Germinal center (tissue), 1 donor: ENCODE measurements at places on chromosomes 13 and 19.

GRCh38 chr19:13864046-13864666, 12.8 kb upstream of the NANOS3 start:
- no peak for DNase-seq

DNA sequence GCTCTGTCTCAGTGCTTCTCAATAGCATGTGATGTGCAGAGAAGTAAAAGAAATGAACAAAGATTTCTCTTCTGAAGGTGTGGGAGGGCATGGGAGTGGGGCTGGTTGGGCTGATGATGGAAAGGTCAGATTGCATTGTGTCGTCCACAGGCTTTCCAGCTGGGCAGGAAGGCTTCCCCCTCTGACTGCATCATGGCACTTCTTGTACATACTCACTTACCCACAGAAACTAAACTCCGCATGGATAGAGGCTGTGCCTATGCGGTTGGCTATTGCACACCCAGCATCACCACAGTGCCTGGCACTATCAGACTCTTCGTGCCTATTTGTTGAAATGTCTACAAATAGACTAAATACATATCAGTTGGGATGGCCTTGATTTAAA, 24.4 kb upstream of the TNFSF11 start:
- no peak for DNase-seq

- DNase-seq = no peak
These were observed 18.7 kb downstream of the CD70 start for GRCh38 chr19:6572217-6572616.

DNA sequence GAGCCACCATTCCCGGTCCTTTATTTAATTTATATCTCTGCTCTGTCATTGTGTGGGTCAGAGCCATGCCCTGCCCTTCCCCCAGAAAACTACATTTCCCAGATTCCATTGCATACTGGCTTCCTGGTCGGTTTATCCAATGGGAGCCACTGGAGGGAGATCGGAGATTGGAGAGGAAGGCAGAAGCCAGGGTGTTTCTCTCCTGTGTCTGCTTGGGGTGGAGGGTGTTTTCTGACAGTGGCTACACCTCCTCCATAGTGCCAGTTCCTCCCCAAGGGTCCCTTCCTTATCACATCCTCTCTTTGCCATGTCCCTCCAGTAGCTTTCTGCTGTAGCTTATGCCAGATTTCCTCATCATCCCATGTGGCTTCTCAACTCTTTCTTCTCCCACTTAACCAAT, 19.0 kb downstream of the OLFM2 start:
- DNase-seq = no peak

- no peak for DNase-seq
These were observed 30.1 kb downstream of the ZNF557 start for GRCh38 chr19:7099597-7099921.

GRCh38 chr13:36385489-36385888, 39.3 kb upstream of the SPART start:
- no peak for DNase-seq

- no peak for DNase-seq
These were observed 149.8 kb downstream of the ZNF536 start for GRCh38 chr19:30521937-30522336.

GRCh38 chr13:108797354-108797753, 167.9 kb downstream of the MYO16 start:
- no peak for DNase-seq

DNA sequence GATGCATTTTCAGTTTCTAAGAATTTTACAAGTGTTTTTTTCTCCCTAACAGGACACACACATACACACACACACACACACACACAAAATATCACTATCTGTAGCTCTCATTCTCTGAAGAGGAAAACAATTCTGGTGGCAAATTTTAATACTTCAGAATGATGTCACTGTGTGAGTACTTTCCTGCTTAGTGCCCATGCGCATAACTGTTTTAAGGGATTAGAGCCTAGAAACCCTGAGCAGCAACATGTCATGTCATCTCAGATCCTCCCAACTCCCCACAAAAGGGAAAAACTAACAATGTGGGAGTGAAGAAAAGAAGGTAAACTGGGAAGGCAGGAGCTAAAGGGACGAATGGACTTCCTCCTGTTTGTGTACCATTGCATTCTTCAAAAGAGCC, 401.2 kb downstream of the SPRY2 start:
- DNase-seq = no peak

- peak; percentile 34 for DNase-seq
These were observed 9.5 kb upstream of the URAD start for GRCh38 chr13:27997904-27998522.

GRCh38 chr13:49026851-49027250, 51.1 kb downstream of the FNDC3A start:
- no peak for DNase-seq

GRCh38 chr19:4367781-4368127, 24.4 kb downstream of the MPND start:
- peak; percentile 31 for DNase-seq

DNA sequence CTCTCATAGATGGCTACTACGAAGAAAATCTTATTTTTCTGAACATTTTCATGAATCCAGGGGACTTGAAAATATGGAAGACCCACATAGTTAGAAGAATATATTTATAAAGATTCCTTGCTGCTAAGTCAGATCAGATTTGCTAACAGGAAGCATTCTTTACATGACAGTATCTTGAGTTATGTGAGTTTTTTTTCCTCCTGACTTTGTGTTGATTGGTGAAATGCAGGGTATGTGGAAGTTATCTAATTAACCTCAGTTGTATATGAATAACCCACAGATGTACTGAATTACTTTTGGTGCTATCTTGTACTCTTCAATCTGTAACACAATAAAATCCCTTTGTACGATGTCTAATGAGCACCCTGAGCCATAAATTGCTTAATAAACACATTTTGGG, 53.8 kb downstream of the ESD start:
- DNase-seq = no peak

- no peak for DNase-seq
These were observed 102.1 kb upstream of the FNDC3A start for GRCh38 chr13:48873587-48873986.

GRCh38 chr13:97702614-97703013, 250.9 kb upstream of the IPO5 start:
- DNase-seq = no peak

DNA sequence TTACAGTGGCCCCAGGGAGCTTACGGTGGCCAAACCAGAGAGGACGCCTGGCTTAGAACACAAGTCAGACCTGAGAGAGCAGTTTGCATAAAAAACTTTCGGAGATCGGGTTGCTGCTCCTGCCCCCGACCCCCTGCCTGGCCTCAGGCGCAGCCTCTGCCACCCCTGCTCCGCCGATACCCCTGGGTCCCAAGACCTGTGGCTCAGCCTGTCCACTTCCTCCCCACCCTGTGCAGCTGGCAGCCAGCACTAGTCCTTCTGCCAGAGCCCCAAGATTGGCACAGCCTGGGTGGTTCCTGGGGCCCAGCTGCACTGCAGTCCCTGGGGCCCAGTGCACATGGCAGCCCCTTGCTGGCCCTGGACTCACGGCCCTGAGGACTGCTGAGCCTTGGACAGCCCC, 56.2 kb upstream of the SOX1 start:
- DNase-seq = no peak

DNA sequence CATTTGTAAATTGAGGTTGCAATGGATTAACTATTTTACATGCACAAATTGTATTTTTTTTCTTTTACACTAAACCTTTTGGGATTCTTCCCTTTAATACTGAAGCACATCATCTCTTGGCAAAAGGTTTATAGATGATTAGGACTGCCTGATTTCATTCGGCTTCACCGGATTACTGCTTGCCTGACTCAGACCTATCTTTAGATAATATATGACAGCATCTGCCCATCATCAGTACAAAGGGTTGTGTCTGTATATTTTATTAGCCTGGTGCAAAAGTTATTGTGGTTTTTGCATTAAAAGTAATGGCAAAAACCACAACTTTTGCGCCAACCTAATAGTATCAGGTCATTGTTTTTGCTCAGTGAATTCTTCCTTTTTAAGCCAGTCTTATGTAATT, 316.2 kb upstream of the HTR2A start:
- DNase-seq = no peak

DNA sequence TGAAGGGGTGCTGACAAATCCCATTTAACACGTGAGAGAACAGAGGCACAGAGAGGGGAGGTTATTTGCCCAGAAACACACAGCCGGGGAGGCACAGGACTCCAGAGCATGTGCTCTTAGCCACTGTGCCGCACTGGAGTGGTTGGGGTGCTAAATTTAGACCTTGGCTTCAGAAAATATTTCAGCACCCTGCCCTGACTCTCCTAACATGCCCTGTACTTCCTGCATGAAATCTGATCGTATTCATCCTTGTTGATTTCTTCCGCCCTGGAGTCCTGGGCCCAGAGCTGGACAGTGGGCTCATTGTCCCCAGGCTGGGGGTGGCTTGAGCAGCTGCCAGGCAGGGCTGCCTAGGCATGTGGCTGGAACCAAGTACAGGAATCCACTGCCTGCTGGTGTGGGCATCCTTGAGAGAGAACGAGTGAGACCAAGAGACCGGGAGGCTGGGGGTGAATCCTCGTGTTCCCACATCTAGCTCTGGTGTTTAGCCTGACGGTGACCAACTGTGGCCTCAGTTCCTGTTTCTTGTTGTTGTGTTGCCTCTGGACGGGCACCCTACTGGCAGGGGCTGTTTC, 5.3 kb downstream of the SLC27A1 start:
- no peak for DNase-seq

DNA sequence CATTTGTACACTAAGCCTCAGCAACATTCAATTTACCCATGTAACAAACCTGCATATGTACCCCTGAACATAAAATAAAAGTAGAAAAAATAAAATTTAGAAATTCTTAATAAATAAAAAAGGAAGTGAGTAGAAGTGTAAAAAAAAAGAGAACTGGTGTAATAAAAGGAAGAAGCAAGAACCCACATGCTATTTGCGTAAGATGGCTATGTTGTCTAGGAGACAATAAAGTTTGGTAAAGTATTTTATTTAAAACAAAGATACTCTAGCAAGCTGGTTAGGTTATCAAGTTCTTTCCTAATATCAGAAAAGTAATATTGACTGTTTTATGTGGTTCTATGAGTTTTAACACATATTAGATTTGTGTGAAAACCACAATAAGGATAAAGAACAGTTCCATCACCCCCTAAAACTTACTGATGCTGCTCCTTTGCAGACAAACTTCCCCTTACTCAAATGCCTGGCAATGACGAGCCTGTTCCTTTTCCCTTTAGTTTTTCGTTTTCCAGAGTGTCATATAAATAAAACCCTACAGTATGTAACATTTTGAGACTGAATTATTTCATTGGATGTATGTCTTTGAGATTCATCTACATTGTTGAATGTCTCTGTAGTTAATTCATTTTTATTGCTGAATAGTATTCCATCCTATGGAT, 98.9 kb downstream of the TNFSF13B start:
- no peak for DNase-seq

GRCh38 chr19:46256855-46257254, 27.3 kb downstream of the IGFL1 start:
- no peak for DNase-seq

- peak; percentile 36 for DNase-seq
These were observed 941 bp downstream of the MYPOP start for GRCh38 chr19:45901432-45901911.

- DNase-seq = no peak
These were observed 52.2 kb upstream of the RANBP3 start for GRCh38 chr19:6030214-6030507.

GRCh38 chr13:106385654-106386053, 149.8 kb downstream of the EFNB2 start:
- DNase-seq = no peak

DNA sequence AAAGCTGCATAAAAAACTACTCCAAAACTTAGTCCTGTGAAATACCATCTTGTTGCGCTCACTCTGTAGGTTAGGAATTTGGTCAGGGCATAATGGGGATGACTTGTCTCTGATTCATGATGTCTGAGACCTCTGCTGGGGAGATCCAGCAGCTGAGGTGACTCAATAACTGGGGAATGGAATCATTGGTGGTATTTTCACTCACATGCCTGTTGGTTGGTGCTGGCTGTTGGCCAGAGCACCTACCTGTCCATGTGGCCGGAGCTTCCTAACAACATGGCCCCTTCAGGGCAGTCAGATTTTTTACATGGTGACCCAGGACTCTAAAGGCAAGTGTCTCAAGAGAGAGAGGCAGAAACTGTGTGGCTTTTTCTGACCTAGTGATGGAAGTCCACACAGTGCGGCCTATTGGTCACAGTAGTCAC, 7.4 kb upstream of the ESD start:
- no peak for DNase-seq

GRCh38 chr13:112003941-112004340, 63.0 kb upstream of the SOX1 start:
- no peak for DNase-seq

- DNase-seq = peak; percentile 67
These were observed 19.9 kb downstream of the ZSWIM9 start for GRCh38 chr19:48190288-48190884.

DNA sequence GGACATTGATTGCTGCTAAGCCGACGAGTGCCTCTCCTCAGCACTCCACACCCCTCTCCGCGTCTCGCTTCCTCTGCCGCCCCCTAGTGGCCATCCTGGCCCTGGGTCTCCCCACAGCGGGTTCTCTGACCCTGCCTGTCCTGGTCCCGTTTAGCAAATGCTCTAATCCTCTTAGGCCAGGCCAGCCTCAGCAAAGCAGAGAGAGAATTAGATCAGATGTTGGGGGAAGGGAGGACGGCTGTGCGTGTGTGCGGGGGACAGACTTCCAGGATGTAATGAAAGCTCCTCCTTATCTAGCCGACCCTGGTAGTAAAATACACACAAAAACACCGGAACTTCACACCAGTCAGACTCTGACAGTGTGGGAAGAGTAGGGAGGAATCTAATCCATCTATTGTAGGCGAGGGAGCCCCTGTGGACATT, 4.5 kb downstream of the TPRX2 start:
- DNase-seq = peak; percentile 80

DNA sequence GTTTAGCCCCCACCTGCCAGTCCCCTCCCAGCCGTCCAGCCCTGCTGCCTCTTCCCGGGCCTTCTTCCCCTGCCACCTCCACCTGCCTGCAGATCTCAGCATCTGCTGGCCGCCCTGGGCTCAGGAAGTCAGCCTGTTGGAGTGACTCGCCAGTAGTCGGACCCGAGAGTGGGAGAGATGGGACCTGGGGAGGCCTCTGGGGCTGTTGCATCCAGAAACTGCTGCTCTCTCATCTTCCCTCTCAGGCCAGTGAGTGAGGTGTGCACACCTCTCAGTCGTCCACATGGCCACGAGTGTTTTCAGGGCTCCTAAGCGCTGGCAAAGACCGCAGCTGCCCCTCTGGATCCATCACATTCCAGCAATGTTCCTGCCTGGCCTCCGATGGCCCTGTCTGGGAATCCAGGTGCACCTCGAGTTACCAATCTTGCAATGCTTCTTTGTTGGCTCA, 151.8 kb upstream of the SOX1 start:
- no peak for DNase-seq

DNA sequence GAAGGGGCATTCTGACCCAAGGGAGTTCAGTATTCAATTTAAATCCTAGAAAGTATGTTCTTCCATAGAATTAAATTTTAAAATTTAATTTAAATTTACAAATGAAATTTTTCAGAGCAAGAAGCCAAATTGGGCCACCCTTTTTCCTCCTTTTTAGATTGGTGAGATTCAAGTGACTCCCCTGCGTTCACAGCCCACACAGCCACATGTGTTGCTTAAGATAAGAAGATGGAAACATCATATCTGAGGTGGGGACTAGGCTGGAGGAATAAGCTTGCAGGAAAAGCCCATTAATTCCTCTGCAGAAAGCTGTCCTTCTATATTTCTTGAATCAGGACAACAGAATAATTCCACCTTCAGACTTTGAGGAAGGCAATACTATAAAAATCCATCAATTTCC, 392.7 kb upstream of the ZNF507 start:
- no peak for DNase-seq

- DNase-seq = no peak
These were observed 134.7 kb downstream of the KCNRG start for GRCh38 chr13:50149932-50150331.
